ENCODE measurements at places on chromosomes 2 and 18. TPM values are rescaled to one million over a fixed set of nuclear protein-coding genes. Genes with fewer than 3 reads are reported as not detected.

GRCh38 chr18:51049137-51049536 is 19.1 kb downstream of the SMAD4 start:
- no peak for DNase-seq
- no peak overlapping the region for H3K4me3 ChIP-seq
- H3K27ac ChIP-seq, result no peak overlapping the region
- peaks cover 48% of the 10 kb centered on the region for H3K4me1 ChIP-seq
- no peaks in the 10 kb centered on the region for H3K27me3 ChIP-seq

DNA sequence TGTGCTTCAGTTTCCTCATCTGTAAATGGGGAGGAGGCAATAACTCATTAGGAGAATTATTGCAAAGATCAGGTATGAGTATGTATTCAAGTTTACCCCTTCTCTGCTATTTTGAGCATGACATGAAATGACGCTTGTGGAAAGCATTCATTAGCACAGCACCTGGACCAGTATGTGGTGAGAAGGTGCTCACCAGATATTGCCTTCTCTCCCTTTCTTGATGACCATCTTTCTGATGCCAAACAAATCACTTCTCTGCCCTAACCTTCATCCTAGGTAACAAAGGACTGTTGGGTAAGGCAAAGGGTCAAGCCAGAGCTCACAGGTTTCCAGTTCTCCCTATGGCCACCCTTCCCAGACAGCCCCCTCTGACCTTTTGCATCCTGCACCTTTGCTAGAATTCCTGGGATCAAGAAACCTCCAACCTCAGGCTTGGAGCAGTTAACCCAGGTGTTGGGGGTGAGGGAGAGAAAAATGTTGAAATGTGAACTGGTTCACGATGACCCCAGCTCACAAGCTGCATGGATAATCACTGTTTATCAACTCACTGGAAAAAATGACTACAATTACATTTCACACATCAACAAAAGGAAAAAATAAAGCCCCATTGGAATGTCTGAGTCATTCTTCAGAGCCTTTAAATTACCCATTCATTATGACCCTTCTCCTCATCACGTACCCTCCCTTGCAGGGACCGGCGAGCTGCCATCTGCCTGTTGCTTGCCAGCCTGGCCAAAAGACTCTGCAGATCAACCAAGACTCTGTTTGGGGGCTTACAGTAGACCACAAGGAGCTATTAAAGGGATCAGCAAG is 41.6 kb downstream of the LBH start:
- peak; percentile 59 for DNase-seq
- H3K4me1 ChIP-seq, result peaks cover 54% of the 10 kb centered on the region
- H3K36me3 ChIP-seq, result no peaks in the 10 kb centered on the region
- no peaks in the 10 kb centered on the region for H3K27me3 ChIP-seq
- peak overlapping the region; percentile 86 for H3K27ac ChIP-seq
- peak overlapping the region; percentile 43 for H3K4me3 ChIP-seq

- H3K27me3 ChIP-seq, result no peaks in the 10 kb centered on the region
- no peaks in the 10 kb centered on the region for H3K4me1 ChIP-seq
- H3K27ac ChIP-seq, result no peak overlapping the region
- H3K36me3 ChIP-seq, result no peaks in the 10 kb centered on the region
- DNase-seq, result no peak
Observed at GRCh38 chr2:171201271-171201670, 40.6 kb upstream of the TLK1 start.

The NMUR1 gene
- total RNA-seq, result not detected
